ENCODE measurements at places on chromosomes 1 and 21. TPM values are rescaled to one million over a fixed set of nuclear protein-coding genes. Genes with fewer than 3 reads are reported as not detected.

Gene OR2G2
- not detected for total RNA-seq

DNA sequence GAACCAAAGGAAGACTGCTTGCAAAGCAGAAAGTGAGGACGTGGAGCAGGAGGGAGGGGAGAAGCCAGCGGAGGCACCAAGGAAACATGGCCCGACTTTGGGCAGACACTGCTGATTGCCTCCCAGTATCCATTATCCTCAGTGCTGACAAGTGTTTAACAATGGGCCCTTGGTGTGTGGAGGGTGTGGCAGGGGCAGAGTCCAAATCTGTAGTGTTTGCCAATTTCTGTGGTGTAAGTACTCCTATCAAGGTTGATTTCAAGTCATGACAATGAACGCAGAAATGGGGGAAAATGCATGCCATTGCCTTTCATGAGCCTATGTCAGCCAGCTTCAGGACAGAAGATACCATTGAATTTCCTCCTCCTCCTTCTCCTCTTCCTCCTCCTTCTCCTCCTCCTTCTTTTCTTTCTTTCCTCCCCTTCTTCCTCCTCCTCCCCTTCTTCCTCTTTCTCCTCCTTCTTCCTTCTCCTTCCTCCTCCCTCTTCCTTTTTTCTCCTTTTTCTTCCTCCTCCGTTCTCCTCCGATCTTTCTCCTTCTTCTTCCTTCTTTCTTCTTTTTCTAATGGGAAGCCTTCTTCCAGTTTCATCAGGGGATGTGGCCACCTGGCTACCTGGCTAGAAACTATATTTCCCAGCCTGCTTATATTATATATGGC is 10.3 kb upstream of the PHC2 start:
- H3K27ac ChIP-seq: no peak overlapping the region
- no peaks in the 10 kb centered on the region for H3K4me1 ChIP-seq
- no peak overlapping the region for H3K4me3 ChIP-seq

GRCh38 chr1:38608202-38608864 is 251.2 kb downstream of the RRAGC start:
- peaks cover 3% of the 10 kb centered on the region for H3K27me3 ChIP-seq
- H3K27ac ChIP-seq: no peak overlapping the region
- DNase-seq: peak; percentile 39
- no peaks in the 10 kb centered on the region for H3K4me1 ChIP-seq
- H3K4me3 ChIP-seq: no peak overlapping the region
- no peaks in the 10 kb centered on the region for H3K36me3 ChIP-seq

DNA sequence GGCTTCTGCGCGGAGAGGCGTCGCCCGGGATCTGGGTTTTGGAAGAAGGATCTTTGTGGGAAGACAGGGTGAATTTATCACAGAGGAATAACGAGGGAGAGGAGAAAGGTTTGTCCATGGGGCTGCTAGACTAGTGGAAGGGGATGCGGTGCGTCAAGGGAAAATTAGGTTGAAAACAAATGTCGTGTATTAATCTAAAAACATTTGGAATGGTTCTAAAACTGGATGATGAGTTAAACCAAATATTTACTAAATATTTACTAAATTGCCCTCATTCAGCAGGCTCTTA is 647 bp downstream of the RO60 start:
- H3K27ac ChIP-seq: peak overlapping the region; percentile 97
- H3K4me1 ChIP-seq: peaks cover 58% of the 10 kb centered on the region
- peak overlapping the region; percentile 94 for H3K4me3 ChIP-seq
- DNase-seq: no peak
- H3K36me3 ChIP-seq: peaks cover 16% of the 10 kb centered on the region
- no peaks in the 10 kb centered on the region for H3K27me3 ChIP-seq

DNA sequence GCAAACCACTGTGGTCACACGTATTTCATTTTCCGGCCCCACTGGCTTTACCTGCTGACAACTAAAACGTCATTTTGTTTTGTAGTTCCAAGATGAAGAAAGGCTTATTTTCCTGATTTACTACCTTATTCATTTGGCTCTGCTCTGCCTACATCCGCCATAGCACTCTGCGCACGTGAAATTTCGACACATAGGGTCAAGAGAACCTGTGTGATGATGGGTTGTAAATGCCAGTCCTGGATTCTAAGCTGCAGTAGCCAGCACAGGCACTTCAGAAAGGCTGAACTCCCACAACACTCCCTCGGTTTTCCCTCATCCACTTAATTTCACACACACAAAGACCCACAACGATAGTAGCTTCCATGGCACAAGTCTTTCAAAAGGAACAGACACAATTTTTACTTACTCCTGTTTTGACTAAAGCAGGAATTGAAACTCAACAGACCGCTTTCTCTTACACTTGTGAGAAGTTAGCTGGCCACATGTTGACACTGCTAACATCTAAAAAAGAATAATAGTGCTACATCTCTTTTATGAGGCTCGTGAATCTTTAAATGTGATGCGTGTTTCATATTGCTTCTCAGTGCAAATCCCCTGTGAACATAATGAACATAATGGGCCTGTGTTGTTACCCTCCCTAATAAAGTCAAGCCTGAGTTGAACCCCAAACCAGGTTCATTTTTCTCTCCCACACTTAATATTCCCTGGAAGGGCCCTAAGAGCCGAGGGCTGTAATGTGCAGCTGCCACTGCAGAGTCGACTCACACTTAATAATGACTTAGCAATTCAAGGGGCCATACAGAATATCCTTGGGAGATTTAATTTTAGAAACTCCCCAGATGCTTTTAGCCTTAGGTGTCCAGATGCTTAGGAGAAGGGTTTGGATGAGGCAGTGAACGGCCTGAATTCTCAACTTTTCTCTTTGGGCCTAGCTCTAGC is 1.5 kb upstream of the RUNX1 start:
- peak overlapping the region; percentile 97 for H3K27ac ChIP-seq
- DNase-seq: no peak
- no peaks in the 10 kb centered on the region for H3K27me3 ChIP-seq
- H3K4me3 ChIP-seq: peak overlapping the region; percentile 0
- H3K4me1 ChIP-seq: peaks cover 67% of the 10 kb centered on the region
- no peaks in the 10 kb centered on the region for H3K36me3 ChIP-seq
